Dermis blood vessel endothelial cell (primary cell): ENCODE measurements at places on chromosomes 7 and 10. TPM values are rescaled to one million over a fixed set of nuclear protein-coding genes. Genes with fewer than 3 reads are reported as not detected.

DNA sequence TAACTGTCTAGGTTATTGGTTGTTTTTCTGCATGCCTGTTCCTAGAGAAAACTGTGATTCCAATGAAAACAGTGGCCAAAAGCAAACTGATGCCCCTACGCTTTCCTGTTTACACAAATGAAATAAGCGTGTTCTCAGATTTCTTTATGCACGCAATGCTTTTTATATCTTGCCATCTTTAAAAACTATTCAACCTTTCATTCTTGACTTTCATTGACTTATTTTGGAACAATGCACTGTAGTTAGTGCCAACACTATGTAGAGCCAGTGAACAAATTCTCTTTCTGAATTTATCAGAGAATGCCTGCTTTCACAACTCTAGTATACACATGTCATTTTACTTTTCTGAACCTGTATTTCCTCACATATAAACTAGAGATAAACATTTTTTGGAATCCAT is 86.6 kb downstream of the CABCOCO1 start:
- no peak for DNase-seq

DNA sequence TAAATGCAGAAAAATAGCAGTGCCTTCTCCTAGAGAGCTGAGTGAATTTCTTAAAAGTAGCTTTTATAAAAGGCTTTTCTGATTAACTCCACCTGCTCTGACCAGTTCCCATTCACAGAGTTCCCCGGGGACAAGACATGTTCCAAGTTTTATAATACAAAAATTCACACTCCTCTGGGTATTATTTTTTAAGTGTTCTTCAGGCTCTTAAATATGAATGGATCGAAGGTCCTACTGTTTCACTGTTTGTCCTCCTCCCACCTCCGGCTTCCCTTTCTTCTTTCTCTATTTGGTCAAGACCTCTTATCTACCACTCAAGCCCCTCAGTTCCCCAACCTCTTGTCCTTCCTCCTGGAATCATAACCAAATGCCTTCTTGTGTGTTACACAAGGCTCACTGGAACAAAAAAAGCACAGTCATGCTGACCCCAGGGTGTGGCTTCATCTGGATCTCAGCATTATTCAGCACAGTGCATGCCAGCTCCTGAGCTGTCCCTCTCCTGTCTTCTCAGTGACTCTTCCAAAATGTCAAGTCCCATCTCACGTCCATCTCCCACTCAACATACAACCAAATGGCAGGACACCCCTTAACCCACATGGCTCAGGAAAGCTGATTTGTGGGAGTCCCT is 222.4 kb downstream of the SORCS1 start:
- DNase-seq, result no peak

GRCh38 chr10:29784175-29784773 is 149.5 kb upstream of the SVIL start:
- peak; percentile 99 for DNase-seq

DNA sequence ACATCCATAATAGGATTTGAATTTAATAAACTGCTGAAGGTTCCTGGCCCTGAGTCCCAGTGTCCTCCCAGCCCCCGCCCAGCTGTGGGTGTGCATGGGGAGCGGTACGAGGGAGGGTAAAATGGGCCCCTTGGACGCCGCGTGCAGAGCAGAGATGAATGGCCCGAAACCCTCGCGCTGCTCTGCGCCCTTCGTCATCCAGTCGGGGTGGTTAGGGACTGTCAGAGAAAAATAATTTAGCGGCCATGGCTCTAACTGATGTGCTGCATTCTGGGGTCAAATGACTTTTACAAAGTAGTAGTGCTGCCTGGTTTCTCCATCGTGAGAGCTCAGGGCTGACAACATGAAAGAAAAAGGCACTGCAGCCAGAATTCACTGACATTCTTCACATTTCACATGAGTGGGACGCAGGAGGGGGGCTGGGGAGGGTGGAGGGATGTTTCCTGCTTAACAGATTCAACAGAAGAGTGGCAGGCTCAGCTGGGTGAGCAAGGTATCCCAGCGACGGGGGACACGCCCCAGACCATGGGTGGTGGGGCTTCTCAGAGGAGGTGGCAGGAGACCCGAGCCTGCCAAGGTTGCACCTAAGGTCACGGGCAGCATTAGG is 304.5 kb downstream of the WDR37 start:
- no peak for DNase-seq

- DNase-seq, result peak; percentile 24
Observed at GRCh38 chr10:98555021-98555619, 108.4 kb upstream of the HPS1 start.

GRCh38 chr10:91313796-91314485 is 93.5 kb downstream of the PCGF5 start:
- peak; percentile 51 for DNase-seq

GRCh38 chr10:30124704-30125103 is 65.3 kb upstream of the JCAD start:
- peak; percentile 68 for DNase-seq

DNA sequence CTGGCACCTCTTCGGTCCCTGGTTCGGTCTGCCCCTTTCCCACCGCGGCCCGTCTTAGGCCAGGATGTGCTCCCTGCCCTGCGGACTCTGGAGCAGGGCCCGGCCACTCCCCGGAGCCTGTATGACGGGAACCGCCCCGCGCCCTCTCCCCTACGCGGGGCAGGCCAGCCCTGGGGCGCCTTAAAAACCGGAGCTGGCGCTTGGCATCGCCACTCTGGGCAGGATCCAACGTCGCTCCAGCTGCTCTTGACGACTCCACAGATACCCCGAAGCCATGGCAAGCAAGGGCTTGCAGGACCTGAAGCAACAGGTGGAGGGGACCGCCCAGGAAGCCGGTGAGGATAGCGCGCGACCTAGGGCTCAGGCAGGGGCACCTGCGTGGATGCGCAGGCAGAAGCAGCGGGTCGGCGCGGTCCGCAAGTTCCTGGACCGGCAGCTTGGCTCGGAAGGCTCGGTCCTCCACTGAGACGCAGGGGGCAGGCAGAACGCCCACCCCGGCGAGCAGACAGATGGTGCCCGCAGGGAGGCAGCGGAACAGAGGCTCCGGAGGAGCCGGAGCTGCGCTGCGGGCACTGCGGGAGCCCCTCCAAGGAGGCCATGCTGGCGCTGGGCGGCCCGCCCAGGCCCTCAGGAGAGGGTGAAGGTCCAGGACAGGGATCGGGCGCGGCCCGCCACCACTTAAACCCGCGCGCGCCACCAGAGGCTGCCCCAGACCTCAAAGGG is at the start of gene ADIRF:
Gene ADIRF, plus strand, starts transcription at position 212 of the 723 bp plus-strand sequence. Its CDS starts 63 bp downstream, at position 275.
- peak; percentile 25 for DNase-seq

- DNase-seq, result no peak
Observed at GRCh38 chr7:139750459-139751095, 27.2 kb downstream of the HIPK2 start.

GRCh38 chr7:154566877-154567276 is 436.0 kb downstream of the PAXIP1 start:
- DNase-seq, result no peak

DNA sequence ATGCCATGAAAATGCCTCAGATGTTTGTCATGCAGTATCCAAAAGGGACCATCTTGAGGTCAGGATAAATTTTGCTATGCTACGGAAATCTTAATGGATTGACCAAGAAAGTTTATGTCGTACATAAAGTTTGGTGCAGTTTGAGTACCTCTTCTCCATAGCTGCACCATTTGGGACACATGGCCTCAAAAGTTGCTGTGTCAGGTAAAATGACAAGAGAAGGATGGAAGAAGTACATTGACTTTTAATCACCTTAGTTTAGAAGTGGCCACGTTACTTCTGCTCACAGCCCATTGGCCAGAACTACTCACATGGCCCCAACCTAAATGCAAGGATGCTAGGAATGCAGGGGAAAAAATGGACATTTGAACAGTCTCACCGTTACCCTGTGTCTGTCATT is 107.4 kb upstream of the NAMPT start:
- no peak for DNase-seq

Gene ADAM8
- 0.14 and 0.68 TPM in 2 replicates for total RNA-seq

Gene DNAJC12
- total RNA-seq, result 3.9 and 4.1 TPM in 2 replicates

GRCh38 chr7:17463511-17464085 is 165.1 kb downstream of the AHR start:
- peak; percentile 48 for DNase-seq

GRCh38 chr7:117012284-117012683 is 59.0 kb downstream of the ST7 start:
- no peak for DNase-seq

Gene VWDE
- not detected in 2 replicates for total RNA-seq

DNA sequence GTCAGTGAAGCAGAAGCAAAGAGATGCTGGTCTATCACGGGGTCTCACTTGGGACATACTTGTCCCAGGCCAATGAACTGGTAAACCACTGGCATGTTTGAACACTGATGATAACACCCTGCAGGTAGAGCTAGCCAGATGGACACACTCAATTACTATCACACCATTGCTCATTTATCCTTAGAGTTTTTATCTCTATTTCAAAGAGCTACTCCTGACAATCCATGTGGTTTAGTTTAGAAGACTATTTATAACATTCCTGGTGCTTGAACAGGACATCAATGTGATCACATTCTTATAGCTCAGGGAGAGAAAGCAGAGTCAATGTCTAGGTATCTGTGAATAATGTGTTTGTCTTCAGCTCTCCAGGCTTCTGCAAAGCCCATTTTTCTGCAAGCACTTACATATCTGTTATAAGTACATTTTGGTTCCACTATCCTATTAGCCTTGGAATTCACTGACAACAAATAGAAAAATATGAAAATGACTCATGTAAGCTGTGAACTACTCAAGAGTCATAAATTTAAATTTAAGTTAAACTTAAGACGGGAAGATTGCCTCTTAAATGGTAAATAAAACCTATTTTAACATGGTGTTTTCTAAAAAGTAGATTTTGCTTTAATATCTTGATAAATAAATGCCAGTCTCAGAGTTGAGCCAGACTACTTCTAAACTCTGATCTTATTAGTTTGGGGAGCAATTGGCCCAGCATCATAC is 106.7 kb upstream of the MBL2 start:
- no peak for DNase-seq

DNA sequence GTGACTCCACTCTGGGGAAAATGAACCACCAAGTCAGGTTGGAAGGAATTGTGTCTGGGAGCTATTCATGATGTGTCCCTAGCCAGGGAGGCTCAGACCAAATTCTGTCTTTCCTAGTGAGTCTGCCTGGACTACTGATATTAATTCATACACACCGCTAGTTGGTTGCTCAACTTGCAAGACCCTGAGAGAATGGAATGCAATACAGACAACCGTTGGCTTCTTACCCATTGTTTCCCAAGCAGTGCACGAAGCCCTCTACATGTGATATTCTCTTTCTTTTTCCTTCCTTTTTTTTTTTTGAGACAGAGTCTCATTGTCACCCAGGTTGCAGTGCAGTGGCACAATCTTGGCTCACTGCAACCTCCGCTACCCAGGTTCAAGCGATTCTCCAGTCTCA is 19.4 kb upstream of the SRGN start:
- DNase-seq, result no peak

- DNase-seq, result no peak
Observed at GRCh38 chr7:44186736-44187135, 2.5 kb downstream of the GCK start.

Gene PRXL2A
- 343 and 346 TPM in 2 replicates for total RNA-seq

- no peak for DNase-seq
Observed at GRCh38 chr7:36308031-36308430, 81.6 kb upstream of the ANLN start.

Gene FAM13C
- total RNA-seq, result 6.0 and 16.7 TPM in 2 replicates

DNA sequence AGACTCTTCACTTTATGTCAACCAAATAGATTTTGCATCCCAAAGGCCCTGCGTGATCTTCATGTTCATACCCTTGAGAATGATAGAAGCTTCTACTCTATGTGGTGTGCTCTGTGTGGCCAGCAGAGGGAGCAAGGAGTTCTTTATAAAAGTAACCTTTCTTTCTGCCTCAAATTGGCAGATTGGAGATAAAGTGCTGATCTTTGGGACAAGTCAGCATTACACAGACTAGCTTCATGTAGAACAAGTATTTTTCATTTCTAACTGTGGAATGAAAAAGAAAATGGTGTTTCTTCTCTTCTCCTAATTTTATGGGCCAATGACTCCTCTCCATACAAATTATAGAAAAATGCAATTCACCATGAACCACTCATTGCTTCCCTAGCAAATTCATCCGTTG is 1214.1 kb downstream of the SORCS1 start:
- DNase-seq, result peak; percentile 43

GRCh38 chr10:88652616-88653015 is 11.6 kb upstream of the LIPF start:
- no peak for DNase-seq

- no peak for DNase-seq
Observed at GRCh38 chr7:75988568-75989499, 5.6 kb downstream of the TMEM120A start.

DNA sequence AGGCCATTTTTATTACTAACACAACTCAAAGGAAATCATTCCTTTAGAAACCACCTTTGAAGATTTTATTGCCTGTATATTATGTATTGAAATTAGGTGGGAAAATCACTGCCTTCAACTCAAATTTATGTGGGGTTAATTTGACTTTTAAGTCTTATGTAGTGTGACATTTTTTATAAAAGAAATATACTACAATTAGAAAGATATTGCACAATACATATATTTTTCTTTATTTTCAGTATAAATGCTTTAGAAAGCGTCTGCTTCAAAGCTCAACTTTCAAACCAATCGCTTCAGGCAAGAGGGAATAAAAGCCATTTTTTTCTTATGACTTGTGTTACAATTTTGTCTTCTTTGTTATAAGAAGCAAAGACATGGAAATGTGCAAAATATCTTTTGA is 337.4 kb upstream of the ZWINT start:
- DNase-seq, result no peak

Gene ATOH7
- not detected in 2 replicates for total RNA-seq

DNA sequence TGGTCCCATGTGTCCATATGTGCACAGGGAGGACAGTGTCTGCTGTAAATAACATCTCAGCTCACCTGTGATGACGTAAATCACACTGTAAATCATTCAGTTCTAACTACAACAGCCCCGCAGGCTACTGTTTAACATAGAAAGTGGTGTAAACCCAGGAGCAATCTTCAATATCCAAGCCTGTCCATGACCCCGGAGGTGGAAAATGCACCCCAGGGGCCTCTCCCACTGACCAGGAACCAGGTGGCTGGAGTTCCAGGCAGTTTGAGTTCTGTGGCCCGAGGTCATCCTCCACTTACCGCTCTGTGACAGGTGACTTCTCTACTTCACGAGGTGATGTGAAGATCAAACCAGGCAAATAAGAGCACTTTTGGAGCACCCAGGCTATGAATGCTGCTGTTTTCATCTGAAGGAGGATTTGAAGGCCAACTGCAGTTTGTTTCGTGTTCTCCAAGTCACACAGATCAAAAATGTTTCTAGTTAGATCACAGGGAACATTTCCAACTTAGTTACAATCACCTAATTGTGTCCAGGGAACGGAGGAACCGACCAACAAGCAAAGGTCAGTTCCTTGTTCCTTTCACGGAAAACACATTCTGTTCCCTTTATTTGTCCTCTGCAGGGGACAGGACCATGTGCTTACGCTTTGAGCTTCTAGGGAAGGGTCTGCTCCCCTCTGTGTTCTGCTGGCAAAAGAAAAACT is 131.8 kb downstream of the WDR37 start:
- no peak for DNase-seq

Gene SLC16A9
- under 0.01 and 0.05 TPM in 2 replicates for total RNA-seq

Gene MLXIPL
- total RNA-seq, result not detected in 2 replicates

- no peak for DNase-seq
Observed at GRCh38 chr7:141263508-141263907, 189.6 kb downstream of the TMEM178B start.

Gene VGF
- not detected in 2 replicates for total RNA-seq

Gene HPSE2
- total RNA-seq, result 0.05 TPM in 1 of 2 replicates, not detected in the other

- no peak for DNase-seq
Observed at GRCh38 chr10:61049386-61049785, 105.4 kb upstream of the RHOBTB1 start.
